ENCODE measurements at places on chromosomes 11 and 22.
A peak's percentile ranks its signal among the peaks of the same experiment; 100 is the strongest.

DNA sequence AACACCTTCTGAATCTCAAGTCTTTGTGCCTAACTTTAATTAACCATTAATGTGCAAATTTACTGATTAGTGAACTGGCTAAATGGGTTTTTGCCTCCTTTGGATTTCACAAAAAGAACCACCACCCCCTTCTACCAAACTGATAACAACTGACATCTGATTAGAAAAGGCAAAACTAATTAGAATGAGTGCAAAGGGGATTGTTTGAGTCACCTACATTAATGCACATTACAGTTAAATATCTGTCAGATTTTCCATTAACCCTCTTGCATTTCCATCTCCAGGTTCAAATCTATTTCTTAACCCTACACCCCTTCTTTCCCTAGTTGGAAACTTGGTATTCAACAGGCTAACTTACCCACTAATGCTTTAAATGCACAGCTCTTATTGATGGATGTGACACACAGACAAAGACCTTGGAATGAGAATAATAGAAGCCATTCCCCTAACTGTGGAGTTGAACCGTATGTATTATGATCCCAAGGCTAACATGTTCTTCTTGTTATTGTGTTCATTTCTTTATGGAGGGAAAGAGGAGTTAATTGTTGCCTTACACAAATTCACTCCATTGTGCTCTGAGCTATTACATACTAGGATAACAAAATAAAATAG lies 161.5 kb upstream of the MTMR2 start:
- no peak for DNase-seq

DNA sequence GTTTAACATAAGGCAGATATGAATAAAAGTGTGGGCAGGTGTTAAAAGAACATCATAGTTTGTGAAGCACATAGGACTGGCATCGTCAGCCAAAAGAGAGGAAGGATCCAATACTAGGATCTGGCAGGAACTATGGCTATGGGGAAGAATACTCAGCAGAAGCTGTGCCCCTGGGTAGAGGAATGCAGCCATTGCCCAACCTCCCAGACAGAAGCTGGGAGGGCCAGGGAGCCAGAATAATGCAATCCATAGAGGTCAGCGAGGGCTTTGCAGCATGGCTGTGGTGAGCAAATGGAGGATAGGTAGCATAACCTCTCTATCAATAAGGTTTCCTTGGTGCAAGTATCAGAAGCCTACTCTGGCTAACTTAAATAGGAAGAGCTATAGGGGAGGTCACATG lies 11.7 kb upstream of the CSTF3 start:
- DNase-seq: no peak

- no peak for DNase-seq
Observed at GRCh38 chr11:2579315-2580060, 120.3 kb downstream of the KCNQ1OT1 start.

DNA sequence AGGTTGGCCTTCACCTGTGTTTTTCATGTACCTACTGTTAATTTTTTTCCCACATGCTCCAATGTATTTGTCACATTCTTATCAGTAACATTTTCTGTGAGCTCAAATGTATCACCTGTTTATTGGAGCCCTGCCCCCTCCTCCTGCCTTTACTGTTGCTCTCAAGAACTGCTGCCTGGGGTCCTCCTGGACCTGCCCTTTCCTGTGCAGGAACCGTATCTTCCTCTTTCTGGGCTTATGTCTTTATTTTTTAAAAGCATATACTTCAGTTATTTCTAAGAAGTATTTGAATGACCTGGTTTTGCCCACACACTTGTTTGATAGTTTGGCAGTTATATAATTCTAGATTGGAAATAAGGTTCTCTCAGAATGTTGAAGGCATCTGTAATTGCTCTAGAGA lies 5.9 kb downstream of the FAM118B start:
- no peak for DNase-seq

DNA sequence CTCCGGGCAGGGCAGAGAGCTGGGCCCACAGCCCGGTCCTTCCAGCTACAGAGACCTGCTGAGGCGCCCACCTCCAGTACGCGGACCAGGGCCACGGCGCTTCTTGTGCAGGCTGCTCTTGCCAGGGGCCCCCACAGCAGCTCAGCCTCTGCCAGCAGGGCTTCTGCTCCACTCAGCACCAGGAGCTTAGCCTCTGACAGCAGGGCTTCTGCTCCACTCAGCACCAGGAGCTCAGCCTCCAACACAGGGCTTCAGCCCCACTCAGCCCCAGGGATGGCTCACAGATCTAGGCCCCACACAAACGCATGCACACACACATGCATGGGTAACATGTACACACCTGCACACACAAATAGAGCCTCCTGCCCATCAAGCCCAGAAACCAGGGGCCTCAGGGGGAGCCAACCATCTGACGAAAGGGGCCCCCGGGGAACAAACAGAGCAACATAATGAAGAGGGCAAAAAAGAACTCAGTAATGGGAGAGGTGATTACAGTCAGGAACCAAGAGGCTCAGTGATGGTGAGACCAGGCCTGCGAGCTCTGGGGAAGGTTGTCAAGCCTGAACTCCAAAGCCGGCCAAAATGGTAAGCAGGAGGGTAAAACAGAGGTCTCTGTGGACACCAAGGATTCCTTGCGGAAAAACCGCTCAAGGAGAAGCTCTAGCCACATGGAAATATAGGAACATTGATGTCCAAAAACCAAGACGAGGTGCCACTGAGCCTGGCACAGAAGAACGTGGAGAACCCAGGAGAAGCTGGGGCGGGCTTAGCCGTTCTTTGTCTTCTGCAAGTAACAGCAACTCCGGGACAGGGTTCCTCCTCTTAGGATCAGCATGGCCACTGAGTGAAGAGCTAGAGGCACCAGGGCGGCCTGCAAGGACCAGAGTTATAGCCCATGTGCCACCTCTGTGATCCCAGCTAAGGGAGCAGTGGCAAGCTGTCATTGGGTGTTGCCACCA lies 46.5 kb downstream of the GNB1L start:
- DNase-seq: no peak

DNA sequence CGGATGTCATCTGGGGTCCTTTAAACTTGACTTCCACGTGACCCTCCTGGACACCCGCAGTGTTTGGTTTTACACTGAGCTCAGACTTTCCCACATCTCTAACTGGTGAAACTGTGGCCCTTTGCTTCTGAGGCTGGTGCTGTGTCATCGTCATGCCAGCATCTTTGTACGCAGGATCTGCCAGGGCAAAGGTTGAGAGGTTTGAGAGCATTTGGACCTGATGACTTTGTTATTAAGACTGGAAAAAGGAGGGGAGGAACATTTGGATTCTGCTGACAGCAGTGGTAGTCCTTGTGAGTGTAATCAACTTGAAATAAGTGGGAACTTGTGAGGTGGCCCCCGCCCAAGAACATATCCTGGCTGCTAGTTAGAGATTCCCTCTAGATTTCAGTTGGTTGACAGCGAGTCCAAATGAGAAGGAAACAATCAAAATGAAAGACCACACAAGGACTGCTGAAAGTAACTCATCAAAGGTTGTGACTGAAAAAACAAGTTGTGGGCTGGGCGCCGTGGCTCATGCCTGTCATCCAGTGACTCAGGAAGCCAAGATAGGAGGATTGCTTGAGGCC lies 102.5 kb downstream of the KIAA1671 start:
- peak; percentile 27 for DNase-seq

- no peak for DNase-seq
Observed at GRCh38 chr11:73314117-73314961, 6.3 kb downstream of the ARHGEF17 start.

DNA sequence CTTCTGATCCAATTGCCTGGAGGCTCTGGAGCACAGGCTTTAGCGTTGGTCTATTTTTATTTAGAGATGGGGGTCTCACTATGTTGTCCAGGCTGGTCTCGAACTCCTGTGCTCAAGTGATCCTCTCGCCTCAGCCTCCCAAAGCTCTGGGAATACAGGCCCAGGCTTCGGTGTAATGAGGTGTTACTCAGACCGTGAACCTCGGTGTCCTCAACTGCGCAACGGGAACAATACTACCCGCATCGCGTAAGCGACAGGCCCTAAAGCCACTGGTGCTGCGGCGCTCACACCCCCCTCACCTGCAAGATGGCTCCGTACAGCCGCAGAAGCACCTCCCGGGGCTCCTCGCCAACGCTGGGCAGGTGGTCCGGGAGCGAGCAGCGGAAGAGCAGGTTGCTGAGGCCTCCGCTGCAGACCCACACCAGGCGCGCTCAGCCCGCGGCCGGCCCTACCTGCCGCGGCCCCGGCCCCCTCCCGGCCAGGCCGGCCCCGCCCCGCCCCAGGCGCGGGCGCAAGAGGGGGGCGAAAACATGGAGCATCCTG lies 628 bp downstream of the CHKB start:
- no peak for DNase-seq

DNA sequence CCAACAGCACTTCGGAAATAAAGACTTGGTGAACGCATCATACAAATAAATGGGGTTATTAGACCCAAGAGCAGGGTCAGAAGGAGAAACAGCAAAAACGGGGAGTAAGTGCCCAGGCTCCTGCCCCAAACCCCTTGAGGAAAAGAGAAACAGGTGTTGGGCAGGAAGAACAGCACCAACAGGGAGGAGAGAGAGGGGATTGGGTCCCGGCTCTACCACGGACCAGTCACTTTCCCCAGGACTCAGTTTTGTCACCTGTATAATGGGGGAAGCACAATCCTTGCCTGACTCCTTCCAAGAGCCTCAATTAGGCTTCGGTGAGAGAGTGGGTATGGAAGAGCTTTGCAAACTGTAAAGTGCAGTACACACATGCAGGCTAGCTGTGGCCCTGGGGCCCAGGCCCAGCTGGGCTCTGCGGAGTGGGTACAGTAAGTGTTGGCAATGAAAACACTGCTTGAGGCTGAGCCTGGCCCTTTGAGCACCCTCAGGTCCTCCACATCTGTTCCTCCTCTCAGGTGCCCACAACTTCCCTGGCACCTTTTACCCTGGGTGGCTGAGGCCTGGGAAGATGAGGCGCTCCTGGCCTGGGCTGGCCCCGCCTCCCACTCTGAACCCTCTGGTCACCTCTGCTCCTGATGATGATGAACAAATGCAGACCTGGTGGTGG lies 8.9 kb downstream of the SLC29A2 start:
- DNase-seq: no peak

DNA sequence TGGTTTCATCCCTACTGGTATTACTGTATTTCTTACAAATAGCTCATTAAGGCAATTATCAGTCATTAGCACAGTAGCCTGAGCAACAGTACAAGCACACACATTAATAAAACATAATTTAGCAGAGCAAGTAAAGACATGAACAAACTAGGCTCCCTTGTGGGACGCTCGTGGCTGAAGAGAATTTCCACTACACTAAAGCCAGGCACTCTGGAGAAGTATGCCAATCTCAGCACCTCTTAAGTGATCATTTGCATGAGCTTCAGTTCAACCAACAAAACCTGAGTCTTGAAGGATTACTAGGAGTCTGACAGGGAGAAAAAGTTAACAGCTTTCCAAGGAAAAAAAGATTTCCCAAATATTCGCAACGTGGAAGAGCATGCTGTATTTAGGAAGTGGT lies 109.1 kb downstream of the LARGE1 start:
- DNase-seq: no peak

- no peak for DNase-seq
Observed at GRCh38 chr11:92753161-92753560, 216.3 kb upstream of the MTNR1B start.

GRCh38 chr11:59144096-59144495 lies 1.4 kb downstream of the FAM111A start:
- DNase-seq: no peak

DNA sequence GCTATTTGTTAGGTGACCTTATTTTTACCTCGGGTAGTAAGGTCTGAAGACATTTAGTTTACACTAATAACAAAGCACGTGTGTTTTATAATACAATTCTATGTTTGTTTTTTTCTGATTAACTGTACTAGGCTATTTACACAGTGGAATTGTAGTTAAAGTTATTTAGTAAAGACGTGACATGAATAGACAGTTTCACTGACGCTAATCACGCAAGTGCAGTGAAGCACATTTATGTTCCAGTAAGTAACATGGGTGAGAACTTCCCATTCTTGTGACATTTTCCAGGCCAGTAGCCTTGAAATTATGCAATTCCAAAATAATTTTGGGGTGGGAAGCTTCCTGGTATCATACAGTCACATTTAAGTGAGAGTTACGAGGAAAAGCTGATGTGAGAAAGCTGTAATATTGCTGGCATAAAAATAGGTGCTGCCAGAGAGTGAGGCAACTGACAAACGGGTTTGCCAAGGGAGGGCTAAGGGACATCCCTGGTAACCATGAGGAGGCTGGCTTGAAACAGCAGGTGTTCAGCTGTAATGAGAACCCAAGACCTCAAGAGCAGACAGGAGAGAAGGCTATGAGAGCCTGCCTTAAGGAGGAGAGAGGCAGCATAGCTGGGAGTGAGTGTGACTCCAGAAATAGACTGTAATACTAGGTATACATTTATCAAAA lies 378.8 kb downstream of the DCDC1 start:
- DNase-seq: no peak

DNA sequence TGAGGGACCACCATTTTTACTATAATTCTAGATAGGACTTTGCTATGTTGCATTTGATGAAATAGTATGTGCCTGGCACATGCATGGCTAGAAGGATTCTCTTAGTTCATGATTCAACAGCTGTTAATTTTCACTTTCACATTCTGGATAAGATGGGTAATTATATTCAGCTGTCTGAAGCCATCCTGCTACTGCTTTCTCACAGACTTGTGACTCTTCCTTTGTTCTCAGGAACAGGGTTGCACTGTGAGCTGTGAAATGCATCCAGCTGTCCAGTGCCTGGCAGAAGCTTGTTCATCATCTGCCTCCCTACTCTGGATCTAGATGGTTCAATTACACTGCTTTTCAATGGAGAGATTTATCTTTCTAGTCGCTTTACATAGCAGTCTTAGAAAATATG lies 610.1 kb upstream of the ANO5 start:
- no peak for DNase-seq

- DNase-seq: no peak
Observed at GRCh38 chr11:34145847-34146381, 40.5 kb downstream of the NAT10 start.

DNA sequence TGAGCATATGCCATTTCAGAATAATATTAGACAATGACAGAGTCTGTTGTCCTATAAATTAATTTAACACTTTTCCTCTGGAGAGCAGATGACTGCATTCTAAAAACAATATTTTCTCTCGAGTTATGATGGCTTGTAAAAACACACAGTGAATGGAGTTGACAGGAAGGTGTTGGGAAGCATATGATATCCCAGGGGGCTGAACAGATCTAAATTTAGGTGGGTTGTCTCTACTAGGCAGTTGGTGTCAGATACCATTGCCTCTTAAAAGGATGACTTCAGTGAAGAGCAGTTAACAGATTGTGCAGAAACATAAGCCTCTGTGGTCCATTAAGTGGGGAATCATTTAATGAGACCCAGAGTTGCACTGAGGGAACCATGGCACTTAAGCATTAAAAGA lies 30.7 kb downstream of the SVIP start:
- no peak for DNase-seq

GRCh38 chr11:1871531-1871930 lies 18.6 kb downstream of the LSP1 start:
- no peak for DNase-seq

GRCh38 chr11:13434247-13435205 lies 28.5 kb downstream of the BTBD10 start:
- DNase-seq: no peak

Measured in stimulated activated CD8-positive, alpha-beta memory T cell treated with anti-CD3 and anti-CD28 coated beads, Interleukin-7, amount 100 ng/mL, for 24 hours (primary cell).